ENCODE measurements at places on chromosomes 13 and 19. TPM values are rescaled to one million over a fixed set of nuclear protein-coding genes. Genes with fewer than 3 reads are reported as not detected.

DNA sequence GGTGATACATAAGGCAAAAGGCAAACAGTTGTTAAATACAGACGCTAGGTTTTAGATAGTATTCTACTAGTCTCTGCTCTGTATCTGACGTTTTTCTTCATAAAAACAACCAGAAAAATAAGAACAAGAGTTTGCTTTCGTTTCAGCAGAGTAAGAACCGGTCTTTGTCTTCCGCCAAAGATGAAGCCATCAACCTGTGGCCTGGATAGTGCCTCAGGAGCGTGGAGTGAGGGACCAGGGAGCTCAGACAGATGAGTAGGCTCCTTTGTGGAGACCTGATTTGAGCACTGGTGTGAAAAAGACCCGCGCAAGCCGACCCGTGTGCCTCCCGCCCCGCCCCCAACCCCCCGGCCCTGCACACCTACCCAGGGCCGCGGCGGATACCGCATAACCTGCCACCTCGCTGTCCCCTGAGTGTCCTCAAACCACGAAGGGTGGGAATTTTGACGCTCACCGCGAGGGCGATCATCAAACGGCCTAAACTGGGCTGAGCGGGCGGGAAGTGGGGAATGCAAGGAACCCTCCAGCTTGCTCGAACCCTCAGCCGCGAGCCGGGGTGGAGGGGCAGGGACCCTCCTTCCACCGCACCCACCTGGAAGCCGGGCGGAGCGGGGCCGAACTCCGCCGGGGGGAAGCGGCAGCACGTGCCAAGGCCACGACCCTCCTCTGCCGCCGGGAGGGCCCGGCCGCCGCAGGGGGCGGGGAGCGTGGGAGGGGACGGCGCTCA lies 866 bp upstream of the LMO7 start:
- no peak for DNase-seq
- peak overlapping the region; percentile 54 for H3K27ac ChIP-seq
- no peaks in the 10 kb centered on the region for H3K27me3 ChIP-seq
- peak overlapping the region; percentile 58 for H3K4me3 ChIP-seq

DNA sequence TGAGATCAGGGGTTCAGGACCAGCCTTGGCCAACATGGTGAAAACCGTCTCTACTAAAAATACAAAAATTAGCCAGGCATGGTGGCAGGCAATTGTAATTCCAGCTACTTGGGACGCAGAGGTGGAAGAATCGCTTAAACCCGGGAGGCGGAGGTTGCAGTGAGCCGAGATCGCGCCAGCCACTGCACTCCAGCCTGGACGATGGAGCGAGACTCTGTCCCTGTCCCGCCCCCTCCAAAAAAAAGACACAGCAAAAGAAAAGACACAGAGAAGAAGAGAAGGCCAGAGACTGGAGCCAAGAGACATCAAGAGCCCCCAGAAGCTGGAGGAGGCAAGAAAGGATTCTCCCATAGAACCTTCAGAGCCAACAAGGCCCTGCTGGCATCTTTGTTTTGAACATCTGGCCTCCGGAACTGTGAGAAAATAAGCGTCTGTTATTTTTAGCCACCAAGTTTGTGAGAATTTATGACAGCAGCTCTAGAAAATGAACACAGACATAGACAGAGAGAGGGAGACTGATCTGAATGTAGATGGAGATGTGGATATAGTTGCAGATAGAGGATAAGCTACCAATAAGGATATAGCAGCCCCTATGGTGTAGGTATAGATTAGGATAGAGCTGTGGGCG lies 25.7 kb upstream of the PNMA8B start:
- H3K4me3 ChIP-seq = no peak overlapping the region
- no peaks in the 10 kb centered on the region for H3K36me3 ChIP-seq
- H3K27me3 ChIP-seq = no peaks in the 10 kb centered on the region
- H3K4me1 ChIP-seq = no peaks in the 10 kb centered on the region

DNA sequence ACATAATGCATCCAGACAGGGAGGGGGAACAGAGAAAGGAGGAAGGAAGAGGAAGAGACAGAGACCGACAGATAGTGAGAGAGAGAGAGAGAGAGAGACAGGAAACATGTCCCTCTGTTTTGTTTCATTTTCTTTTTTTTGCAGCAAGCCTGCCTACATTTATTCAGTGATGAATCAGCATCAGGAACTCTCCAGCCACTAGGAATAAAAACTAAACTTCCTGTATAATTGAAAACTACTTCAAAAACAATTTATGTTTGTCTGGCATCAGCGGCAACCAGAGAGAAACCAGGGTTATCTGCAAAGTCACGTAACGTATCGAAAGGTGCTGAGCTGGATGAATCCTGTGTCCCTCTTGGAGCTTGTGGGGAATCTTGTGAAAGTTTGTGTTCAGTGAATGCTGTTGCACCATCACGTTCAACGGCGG lies 148.6 kb upstream of the SOX21 start:
- H3K36me3 ChIP-seq = no peaks in the 10 kb centered on the region
- no peak for DNase-seq

GRCh38 chr13:53254500-53254899 lies 225.9 kb downstream of the OLFM4 start:
- no peak overlapping the region for H3K4me3 ChIP-seq
- no peak overlapping the region for H3K27ac ChIP-seq
- no peak for DNase-seq
- H3K4me1 ChIP-seq = no peaks in the 10 kb centered on the region
- no peaks in the 10 kb centered on the region for H3K36me3 ChIP-seq

GRCh38 chr13:51371768-51372399 lies 32.4 kb downstream of the SERPINE3 start:
- H3K27me3 ChIP-seq = no peaks in the 10 kb centered on the region
- DNase-seq = no peak
- no peak overlapping the region for H3K27ac ChIP-seq

DNA sequence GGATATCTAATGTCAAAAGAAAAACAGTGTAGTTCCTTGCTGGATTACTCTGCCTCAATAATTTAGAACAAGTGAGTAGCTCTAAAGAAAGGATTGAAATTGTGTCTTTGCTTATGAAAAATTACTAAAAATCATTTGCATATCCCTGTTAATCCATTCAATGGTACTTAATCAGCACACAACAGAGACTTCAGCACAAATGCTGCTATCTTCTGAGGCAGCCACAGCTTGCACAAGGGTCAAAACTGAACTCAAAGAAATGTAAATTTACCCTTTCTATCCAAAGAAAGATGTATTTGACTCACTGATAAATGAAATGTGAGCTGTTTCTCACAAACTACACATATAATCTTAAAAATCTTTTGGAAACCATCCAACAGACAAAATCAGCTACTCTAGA lies 116.2 kb downstream of the LHFPL6 start:
- no peak overlapping the region for H3K27ac ChIP-seq
- H3K36me3 ChIP-seq = no peaks in the 10 kb centered on the region
- DNase-seq = no peak
- no peaks in the 10 kb centered on the region for H3K27me3 ChIP-seq
- H3K4me1 ChIP-seq = no peaks in the 10 kb centered on the region

- no peaks in the 10 kb centered on the region for H3K4me1 ChIP-seq
- DNase-seq = peak; percentile 47
- H3K27ac ChIP-seq = peak within 1 kb of the TSS; percentile 18
Observed at GRCh38 chr19:38425810-38426466, at the start of gene RASGRP4. Gene RASGRP4 (minus strand): TSS chr19:38426219. CDS start chr19:38426091, 128 bp downstream.

The NOTCH3 gene
- 23.2 TPM for total RNA-seq

The EHD2 gene
- 38.4 TPM for total RNA-seq

The CPB2 gene
- 2.2 TPM for total RNA-seq

The SLC10A2 gene
- total RNA-seq = not detected

Data from stomach (tissue), 19 donors.